ELF-1 (cell line): ENCODE measurements at places on chromosomes 1 and 21.
A peak's percentile ranks its signal among the peaks of the same experiment; 100 is the strongest.

- peak; percentile 69 for DNase-seq
Measured at GRCh38 chr21:41684381-41685245, 82.2 kb downstream of the RIPK4 start.

DNA sequence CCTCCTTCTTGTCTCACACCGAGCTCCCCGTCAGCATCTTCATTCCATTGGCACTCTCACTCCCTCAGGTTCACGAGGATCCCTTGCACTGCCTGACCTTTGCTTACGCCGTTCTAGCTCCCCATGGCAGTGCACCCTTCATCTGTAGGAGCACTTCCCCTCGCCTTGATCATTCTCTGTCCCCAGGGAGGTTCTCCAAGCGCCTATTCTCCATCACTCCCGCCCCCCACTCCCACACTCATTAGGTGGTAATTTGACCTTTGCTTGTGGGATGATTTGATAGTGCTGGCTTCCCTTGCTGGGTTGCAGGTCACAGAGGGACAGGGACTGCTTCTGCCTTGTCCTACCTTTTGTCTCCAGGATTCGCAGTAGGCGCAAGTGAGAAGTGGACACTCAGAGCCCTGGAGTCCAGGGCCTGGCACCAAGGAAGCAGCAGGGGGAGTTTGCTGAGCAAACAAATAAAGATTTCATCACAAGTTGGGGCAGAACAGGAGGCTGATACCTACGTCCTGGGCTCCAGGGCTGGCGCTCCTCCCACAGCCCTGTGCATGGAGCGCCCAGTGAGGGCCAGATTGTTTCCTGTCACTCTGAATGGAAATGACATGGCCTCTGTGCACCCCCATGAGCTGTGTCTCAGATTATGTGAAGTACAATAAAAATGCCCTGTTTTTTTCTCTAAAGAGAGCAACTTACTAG lies 82.0 kb upstream of the RUNX3 start:
- no peak for DNase-seq

GRCh38 chr1:234891427-234891826 lies 237.2 kb downstream of the TOMM20 start:
- no peak for DNase-seq

- peak; percentile 45 for DNase-seq
Measured at GRCh38 chr1:203271018-203271743, 34.1 kb upstream of the BTG2 start.

DNA sequence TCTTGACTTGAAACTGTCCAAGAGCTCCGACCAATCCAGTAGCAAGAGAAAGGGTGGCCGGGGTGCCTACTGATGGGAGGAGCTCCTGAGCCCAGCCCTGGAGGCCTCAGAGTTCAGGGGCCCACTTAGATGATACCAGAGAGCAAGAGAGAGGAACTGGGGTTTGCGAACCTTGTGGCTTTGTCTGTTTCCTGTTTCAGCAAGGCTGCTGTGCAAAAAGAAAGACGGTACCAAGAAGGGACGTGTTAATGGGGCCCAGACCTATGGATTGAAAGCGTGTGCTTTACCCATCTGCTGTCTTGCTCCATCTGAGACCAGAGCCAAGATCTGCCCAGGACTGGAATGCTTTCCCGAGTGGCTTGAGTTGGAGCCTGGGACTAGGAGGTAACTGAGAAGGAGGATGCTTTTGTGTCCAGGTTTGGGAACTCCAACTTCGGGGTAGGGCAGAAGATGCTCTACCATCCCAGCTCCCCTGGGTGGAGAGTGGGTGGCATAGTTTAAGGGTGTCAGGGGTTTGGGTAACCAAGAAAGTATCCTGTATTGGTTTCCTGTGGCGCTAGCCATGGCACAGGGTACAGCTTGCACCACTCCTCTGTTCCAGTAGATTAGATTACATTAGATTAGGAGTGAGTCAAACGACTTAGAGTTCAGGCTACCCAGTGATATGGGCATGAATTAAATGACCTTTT lies at the start of gene TRAF3IP3:
Gene TRAF3IP3 (plus strand): TSS at position 128 of the 689 bp plus-strand sequence. CDS start 3,987 bp downstream, outside the sequence.
- no peak for DNase-seq

- no peak for DNase-seq
Measured at GRCh38 chr1:208002078-208002477, 91.2 kb upstream of the CD34 start.

GRCh38 chr1:244231572-244232315 lies 180.7 kb downstream of the ZBTB18 start:
- DNase-seq, result peak; percentile 20

DNA sequence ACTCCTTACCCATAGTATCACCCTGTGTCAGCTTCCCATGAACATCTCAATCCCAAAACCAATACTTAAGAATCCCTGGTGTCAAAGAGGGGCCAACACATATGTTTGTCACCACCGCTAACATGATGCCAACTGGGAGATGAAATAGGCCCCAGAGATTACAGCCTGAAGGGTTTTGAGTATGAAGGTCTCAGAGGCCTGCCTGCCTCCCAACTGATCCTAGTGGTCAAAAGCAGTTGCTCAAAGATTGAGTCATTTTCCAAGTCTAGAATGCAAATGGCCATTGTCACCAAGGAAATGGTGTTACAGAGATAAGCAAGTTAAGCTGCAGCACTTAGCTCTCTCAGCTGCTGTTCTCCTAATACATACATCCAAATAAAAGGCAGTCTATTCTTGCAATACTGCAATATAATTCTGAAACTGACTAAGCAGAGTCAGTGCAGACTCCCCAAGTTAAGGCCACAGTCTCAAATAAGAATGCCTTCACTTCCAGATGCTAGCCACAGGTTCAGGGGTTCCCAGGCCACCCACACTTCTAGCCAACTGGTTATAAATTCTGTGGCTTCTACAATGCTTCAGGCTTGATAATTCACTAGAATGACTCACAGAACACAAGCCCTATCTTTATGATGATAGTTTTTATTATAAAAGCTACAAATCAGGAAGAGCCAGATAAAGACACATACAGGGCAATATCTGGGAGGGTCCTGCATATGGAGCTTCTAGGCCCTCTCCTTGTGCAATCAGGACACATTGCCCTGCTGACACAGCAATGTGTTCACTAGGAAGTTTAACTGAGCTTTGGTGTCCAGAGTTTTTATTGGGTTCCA lies 18.7 kb downstream of the DUSP10 start:
- no peak for DNase-seq

DNA sequence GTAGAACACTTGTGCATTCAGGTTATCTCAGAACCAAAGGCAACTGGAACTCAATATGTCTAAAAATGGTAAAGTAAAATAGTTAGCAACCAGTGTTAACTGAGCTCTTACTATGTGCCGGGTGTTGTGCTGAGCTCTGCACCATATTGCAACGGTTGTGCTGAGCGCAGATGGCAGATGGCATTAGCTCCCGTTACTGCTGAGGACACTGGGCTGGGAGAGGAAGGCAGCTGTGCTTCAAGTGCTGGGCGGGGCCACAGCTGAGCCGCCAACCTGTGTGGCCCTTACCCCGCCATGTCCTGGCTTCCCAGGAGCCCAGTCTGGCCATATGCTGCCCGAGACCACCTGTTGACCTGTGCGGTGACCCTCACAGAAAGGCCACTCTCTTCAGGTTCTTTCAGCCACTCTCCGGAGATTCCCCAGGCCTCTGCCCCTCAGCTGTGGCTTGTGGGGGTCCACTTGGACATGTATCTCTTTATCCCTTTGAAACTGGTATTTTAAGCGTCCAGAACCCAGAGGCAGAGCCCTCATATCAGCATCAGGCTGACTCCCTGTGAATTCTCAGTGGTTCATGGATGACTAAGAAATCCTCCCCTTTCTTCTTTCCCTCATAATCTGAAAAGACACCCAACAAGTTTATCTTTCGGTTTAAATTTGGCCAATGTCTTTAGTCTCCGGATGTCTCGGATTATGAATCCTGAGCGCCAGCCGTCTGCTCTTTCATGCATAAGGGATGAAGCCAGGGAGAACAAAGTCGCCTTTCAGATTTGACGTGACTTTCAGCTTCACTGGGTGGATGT lies 26.4 kb downstream of the LDLRAP1 start:
- no peak for DNase-seq

- no peak for DNase-seq
Measured at GRCh38 chr1:11833497-11833896, 14.1 kb downstream of the NPPA start.
